ENCODE measurements at places on chromosomes 5 and 9. TPM values are rescaled to one million over a fixed set of nuclear protein-coding genes. Genes with fewer than 3 reads are reported as not detected.

PCDHGA12 gene
- total RNA-seq, result 0.75 TPM

TCERG1 gene
- total RNA-seq, result 50.2 TPM

- peaks cover 2% of the 10 kb centered on the region for H3K36me3 ChIP-seq
- H3K4me3 ChIP-seq, result no peak overlapping the region
- peaks cover 31% of the 10 kb centered on the region for H3K4me1 ChIP-seq
- H3K27me3 ChIP-seq, result no peaks in the 10 kb centered on the region
These were observed 9.1 kb downstream of the SLIT3 start for GRCh38 chr5:169291877-169292276.

- H3K27me3 ChIP-seq, result peaks cover 30% of the 10 kb centered on the region
- DNase-seq, result no peak
- H3K27ac ChIP-seq, result no peak overlapping the region
- no peaks in the 10 kb centered on the region for H3K36me3 ChIP-seq
- no peaks in the 10 kb centered on the region for H3K4me1 ChIP-seq
These were observed 42.5 kb downstream of the GTF3C4 start for GRCh38 chr9:132712753-132713152.

- peaks cover 40% of the 10 kb centered on the region for H3K4me1 ChIP-seq
- H3K27ac ChIP-seq, result no peak overlapping the region
- no peaks in the 10 kb centered on the region for H3K27me3 ChIP-seq
- no peaks in the 10 kb centered on the region for H3K36me3 ChIP-seq
These were observed 62.7 kb upstream of the GGTA1 start for GRCh38 chr9:121562301-121562700.

DNA sequence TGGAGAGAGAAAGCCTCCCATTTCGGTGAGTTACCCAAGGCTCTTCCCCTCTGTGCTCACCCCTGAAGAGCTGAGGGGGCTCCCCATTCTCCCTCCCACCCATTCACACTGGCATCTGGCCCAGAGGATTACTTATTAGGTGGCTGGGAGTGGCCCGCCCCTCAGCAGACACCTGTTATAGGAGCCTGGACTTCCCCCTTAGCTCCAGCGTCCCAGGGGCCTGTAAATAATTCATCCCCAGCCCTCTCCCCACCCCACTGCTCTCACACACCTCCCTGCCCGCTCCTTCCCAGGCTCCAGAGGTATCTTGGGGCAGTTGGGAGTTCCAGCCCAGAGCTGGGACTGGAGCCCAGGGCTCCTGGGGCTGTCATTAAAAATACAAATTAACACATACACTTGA lies 11.6 kb upstream of the SLC6A7 start:
- H3K27ac ChIP-seq, result no peak overlapping the region
- no peaks in the 10 kb centered on the region for H3K27me3 ChIP-seq
- no peaks in the 10 kb centered on the region for H3K36me3 ChIP-seq
- peaks cover 23% of the 10 kb centered on the region for H3K4me1 ChIP-seq
- DNase-seq, result no peak
- H3K4me3 ChIP-seq, result no peak overlapping the region

DNA sequence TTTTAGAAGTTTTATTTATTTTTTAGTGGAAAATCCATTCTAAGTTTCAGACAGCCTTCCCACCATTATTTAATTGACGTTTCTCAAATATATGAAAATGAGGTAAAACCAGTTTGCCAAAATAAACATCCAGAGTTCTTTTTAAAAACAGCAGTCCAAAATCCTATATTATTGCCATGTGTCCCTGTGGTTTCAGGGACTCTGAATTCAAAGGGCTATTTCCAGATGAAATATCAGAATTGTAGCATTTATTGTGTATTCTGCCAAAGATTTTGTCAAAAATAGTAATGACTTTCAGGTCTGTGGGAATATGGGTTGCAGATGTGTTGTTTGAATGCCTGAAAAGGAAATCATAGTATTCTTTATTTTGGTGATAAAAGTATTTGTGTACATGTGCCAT lies 41.6 kb downstream of the XRCC4 start:
- no peaks in the 10 kb centered on the region for H3K27me3 ChIP-seq
- no peak overlapping the region for H3K27ac ChIP-seq
- H3K4me3 ChIP-seq, result no peak overlapping the region
- no peaks in the 10 kb centered on the region for H3K4me1 ChIP-seq
